ENCODE measurements at places on chromosomes 12 and 14.

DNA sequence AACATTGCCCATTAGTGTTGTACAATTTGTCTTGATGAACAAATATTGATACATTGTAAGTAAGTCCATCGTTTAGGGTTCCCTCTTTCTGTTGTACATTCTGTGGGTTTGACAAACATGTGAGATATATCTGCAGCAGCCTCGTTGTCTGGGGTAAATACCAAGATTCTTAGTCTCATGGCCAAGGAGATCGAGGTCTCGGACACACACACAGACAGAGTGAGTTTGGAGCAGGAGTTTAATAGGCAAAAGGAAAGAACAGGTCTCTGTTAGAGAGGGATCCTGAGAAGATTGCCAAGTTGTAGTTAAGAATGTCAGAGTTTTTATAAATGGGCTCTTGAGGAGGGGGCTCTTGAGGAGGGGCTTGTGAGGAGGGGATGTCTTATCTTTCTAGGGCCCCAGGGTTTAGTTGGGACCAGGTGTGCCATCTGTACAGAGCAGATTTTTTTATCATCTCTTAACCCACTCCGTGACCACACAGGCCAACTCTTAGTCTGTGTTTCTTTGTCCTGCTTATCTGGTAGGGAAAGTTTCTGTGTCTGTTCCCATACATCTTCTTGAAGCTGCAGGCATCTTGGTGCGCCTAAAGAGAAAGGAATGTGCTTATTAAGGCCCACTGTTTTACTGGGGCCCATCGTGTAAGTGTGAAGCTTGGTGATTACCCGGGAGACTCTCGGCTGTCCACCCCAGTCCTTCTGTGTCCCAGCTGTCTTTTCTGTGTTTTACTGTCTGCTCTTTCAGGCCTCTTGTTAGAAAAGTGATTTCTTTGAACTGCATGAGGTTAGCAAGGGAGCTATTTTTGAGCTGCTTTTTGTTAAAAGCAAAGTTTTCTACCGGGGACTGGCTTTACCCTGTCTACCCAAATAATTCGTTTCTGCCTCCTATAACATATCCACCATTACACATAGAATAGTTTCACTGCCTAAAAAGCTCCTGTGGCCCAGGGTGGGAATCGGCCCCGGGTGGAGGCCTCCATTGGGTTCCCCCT, 22.4 kb upstream of the CLEC2D start:
- peak; percentile 43 for DNase-seq

DNA sequence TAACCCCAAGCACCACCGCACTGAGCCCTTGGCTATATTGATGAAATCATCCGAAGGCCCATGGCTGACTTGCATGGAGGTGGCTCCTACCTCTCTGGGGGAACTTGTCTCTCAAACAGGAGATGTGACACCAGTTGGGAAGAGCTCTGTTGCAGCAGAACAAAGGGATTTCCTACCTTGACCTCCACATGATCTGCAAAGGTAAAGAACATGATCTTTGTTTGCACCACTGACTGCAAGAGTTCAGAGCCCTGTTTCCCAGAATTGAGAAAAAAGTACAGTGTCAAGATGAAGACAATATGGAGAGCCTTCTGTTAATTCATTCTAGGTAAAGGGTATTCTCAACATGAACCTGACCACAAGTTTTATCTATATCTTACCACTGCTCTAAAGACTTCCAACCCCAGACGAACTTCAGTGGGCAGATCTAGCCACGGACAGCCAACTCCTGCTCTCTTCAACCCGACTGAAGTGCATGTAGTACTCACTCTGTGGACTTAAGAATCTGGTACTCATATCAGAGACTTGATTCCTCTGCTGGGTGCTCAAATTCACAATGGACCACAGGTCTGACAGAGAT, 32.1 kb downstream of the ZFYVE26 start:
- no peak for DNase-seq

DNA sequence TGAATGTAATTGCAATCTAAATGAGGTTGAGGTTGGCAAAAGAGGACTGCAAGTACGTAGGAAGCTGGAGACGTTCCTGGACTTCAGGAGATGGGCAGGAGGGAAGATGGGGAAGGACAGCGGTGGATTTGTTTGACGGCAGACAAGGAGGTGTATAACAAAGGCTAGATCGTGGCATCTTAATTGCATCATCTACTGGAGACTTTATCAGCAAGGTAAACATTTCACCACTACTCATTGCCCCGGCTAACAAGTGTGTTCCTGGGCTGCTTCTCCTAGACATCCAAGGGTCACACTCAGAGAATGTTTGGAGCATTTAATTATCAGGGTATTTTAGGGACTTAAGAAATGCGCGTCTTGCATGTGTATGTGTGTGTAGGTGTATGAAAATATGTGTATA, 128.5 kb downstream of the KCNK10 start:
- DNase-seq, result no peak

DNA sequence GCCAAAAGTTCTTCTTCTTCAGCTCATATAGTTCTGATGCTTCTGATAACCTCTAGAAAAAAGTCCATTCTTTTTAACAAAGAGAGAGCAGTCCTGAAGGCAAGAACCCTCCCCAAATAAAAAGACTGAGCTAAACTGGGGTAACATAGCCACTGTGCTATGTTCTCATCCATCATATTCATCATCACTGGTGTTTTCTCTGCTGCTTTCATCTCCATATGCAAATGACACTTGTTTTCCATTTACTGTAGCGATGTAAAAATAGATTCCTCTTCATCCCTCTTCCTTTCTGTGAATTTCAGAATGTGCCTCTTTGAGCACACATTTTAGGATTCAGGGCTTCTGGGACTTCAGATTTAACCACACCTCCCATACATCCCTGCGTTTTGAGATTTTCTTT, 44.9 kb downstream of the GSC start:
- no peak for DNase-seq

DNA sequence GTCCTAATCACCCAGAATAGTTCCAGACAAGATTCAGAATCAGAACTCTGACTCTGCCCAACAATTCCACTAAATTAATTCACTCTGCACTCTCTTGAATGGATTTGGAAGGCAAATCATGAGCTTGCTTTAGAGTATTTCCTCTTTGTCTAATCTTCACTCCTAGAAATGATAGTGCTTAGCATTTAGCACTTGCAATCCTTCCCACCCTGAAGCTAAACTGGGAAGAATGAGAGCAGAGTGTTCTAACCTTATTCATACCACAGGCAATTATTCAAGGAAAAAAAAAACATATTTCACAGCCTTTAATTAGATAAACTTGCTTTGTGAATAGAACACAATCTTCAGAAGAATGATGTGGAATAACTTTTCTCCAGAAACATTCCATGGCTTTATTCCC, 264.6 kb downstream of the PAWR start:
- DNase-seq, result peak; percentile 59

DNA sequence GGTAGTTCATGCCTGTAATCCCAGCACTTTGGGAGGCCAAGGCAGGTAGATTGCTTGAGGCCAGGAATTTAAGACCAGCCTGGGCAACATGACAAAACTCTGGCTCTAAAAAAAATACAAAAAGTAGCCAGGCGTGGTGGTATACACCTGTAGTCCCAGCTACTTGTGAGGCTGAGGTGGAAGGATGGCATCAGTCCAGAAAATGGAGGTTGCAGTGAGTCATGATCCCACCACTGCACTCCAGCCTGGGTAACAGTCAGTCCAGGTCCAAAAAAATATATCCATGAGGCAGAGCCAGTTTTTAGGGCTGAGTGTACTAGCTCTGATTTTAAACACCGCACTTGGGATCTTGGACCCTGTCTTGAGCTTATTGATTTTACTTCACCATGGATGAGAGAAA, 30.6 kb upstream of the FICD start:
- no peak for DNase-seq

DNA sequence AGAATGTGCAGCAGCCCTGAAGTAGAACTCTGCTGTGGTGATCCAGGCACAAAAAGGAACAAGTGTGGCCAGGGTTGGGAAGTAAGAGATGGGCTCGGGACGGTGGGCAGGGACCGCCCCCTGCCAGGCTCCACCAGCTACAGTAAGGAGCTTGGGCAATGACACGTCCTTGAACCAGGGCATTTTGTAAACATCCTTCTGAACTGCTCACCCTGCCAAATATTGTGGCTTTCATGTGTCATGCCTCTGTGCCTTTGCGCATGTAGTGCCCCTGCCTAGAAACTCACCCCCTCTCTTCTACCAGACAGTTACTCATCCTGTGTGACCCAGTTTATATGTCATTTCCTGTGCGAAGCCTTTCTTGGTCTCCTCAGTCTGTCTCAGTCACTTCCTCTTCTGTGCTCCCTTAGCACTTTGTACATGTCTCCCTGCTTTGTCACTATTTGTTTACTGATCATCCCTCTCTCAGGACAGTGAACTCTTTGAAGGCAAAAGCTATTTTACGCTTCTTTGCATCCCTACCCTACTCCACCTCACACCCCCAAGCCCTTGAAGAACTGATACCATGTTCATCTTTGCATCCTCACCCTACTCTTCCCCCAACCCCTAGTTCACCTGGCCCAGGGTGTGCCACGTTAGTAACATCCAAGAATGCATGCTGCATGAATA, 108.9 kb upstream of the PLEKHG7 start:
- peak; percentile 92 for DNase-seq

- peak; percentile 96 for DNase-seq
These were observed 9.0 kb downstream of the ASIC1 start for GRCh38 chr12:50066402-50066801.

- no peak for DNase-seq
These were observed 4.4 kb downstream of the GPR19 start for GRCh38 chr12:12691549-12691948.

GRCh38 chr12:50529345-50529744, 24.6 kb downstream of the DIP2B start:
- no peak for DNase-seq

- no peak for DNase-seq
These were observed 16.3 kb downstream of the RAPGEF3 start for GRCh38 chr12:47742253-47742825.

GRCh38 chr14:68627050-68627867, 165.6 kb downstream of the ZFP36L1 start:
- DNase-seq, result no peak

DNA sequence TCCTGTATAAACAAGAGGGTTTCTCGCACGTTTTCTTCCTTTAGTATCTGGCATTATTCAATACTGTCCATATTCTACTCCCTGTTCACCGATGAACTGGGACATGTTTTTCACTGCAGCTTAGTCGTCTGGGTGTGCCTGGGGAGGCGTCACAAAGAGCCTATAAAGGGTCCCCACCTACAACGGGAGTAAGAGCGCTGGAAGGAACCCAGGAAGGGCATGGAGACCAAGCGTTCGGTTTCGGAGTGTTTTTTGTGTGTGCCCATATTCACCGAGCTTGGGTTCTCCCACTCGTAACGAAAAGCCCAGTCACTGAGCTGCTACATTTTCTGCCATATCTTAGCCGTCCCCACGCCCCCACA, 592 bp upstream of the USP15 start:
- no peak for DNase-seq

- no peak for DNase-seq
These were observed 223.5 kb downstream of the SLC41A2 start for GRCh38 chr12:104734541-104735095.

GRCh38 chr12:40646456-40646855, 45.8 kb upstream of the CNTN1 start:
- no peak for DNase-seq

- no peak for DNase-seq
These were observed 356 bp downstream of the OR4Q2 start for GRCh38 chr14:20002319-20002718.

DNA sequence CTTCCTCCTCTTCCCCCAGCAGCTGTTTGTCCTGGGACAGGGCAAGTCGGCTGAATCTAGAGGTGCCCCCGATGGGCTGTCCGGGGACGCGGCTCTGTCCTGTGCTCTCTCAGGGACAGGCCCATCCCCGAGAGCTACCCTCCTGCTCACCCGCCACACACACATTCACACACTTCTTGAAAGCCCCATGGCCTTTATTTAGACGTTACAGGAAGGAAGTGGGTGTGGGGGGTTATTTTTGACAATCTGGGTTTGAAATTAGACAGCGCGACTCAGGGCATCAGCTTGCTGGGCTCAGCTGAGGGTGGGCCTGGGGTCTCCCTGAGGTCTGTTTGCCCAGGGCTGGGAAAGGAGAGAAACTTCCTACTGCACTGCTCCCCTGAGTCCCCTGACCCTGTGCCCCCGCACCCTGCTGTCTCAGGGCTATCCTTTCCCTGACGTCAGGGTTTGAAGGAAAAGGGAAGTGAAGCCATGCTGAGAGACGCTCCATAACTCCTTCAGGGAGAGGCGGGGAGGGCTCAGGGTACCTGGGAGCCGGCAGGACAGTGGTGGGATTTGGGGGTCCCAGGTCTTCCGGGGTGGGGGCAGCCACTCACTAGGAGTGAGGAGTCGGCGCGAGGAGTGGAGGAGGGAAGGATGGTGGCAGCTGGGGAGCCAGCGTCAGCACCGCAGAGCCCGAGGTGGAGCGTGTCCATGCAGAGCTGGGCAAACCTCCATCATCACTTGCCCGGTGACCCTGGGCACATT, 8.1 kb downstream of the PTPN6 start:
- no peak for DNase-seq

- DNase-seq, result no peak
These were observed 8.0 kb downstream of the KLHL33 start for GRCh38 chr14:20428010-20428365.

DNA sequence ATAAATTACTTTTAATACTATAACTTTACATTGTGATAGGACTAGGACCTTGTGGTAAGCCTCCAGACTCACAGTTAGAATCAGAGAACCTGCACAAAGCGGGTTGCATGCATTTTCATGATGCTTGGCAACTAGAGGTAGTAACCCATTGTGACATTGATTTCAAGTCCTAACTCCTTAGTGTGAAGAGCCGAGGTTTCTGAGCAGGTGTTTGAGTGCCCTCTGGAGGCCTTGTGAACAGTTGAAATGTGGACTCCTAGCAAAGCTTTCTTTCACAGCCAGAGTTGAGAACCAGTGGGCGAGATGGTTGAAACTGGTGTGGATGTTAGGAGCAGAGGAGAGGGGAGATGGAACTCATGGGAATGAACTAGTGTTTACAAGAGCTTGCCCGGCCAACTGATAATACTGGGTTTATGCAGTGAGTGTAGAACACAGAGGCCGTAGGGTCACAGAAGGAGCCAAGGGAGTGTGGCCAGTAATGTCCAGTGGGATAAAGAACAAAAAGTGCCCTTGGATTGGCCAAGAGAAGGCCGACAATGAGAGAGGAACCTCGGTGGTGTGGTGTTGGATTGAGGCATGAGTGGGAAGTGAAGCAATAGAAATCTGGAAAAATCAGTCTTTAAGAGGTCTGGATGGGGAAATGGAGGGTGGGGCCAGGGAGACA, 10.9 kb downstream of the ZNF664 start:
- peak; percentile 74 for DNase-seq

- DNase-seq, result peak; percentile 28
These were observed 133.8 kb downstream of the ITPR2 start for GRCh38 chr12:26699237-26699636.

- no peak for DNase-seq
These were observed 92.9 kb upstream of the EGLN3 start for GRCh38 chr14:34043627-34044372.

- no peak for DNase-seq
These were observed 40.8 kb downstream of the GPR65 start for GRCh38 chr14:88045705-88046104.

GRCh38 chr14:65117769-65118745, 15.7 kb upstream of the MAX start:
- DNase-seq, result no peak

Data from fibroblast of skin of scalp (primary cell).